ENCODE measurements at places on chromosomes 5 and 9.

- no peak for DNase-seq
Measured at GRCh38 chr5:144308906-144309670, 138.4 kb downstream of the KCTD16 start.

GRCh38 chr5:53426878-53427277 is 53.6 kb upstream of the FST start:
- DNase-seq: no peak

- DNase-seq: no peak
Measured at GRCh38 chr5:74465724-74466123, 174.8 kb downstream of the ENC1 start.

- DNase-seq: peak; percentile 29
Measured at GRCh38 chr5:147509710-147510651, at the start of gene DPYSL3. Gene DPYSL3, minus strand, starts transcription at chr5:147510068. Its CDS starts 210 bp downstream, at chr5:147509858.

GRCh38 chr5:40017135-40017534 is 592.4 kb upstream of the DAB2 start:
- DNase-seq: no peak

All from gastrocnemius medialis (tissue), 4 donors.